Activated T-helper 2 cell treated with anti-CD3 and anti-CD28 coated beads, Interferon-gamma antibody, Interleukin-2, Interleukin-4, amounts not matched to agents 10 μg/mL and 5 μg/mL and 100 μg/mL, durations not matched to agents 14 hours and 24 hours and 36 hours (primary cell): ENCODE measurements at places on chromosomes 3 and 15. TPM values are rescaled to one million over a fixed set of nuclear protein-coding genes. Genes with fewer than 3 reads are reported as not detected.
A peak's percentile ranks its signal among the peaks of the same experiment; 100 is the strongest.

Gene SMC4
- 180 and 194 TPM in 2 replicates for total RNA-seq

Gene ZNF501
- total RNA-seq = 1.1 and 1.3 TPM in 2 replicates

DNA sequence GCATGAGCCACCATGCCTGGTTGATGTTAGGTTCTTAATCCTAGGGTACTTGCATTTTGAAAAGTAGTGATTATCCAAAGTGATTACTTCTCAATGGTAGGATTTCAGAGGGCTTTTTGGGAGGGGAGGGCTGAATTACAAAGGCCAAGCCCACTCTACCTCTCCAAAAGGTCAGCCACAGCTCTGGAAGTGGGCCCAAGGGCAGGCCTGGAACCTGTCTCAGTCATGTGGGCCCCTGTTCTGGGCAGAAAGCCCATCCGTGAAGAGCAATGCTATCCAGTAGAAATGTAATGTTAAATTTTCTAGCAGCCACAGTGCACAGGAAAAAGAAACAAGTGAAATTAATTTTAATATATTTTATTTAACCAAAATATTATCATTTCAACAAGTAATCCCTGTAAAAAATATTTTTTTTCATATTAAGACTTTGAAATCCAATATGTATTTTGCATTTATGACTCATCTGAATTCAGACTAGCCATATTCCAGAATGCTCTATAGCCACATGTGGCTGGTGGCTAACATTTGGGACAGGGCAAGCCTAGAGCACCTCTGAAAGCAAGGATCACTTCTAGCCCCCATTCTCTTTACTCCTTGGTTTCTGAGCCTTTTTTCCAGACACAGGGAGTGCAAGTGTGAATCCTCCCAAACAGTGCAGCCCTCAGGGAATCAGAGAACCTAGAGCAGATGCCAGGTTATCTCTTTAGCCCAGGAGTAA, 16.8 kb downstream of the RFT1 start:
- DNase-seq = no peak

DNA sequence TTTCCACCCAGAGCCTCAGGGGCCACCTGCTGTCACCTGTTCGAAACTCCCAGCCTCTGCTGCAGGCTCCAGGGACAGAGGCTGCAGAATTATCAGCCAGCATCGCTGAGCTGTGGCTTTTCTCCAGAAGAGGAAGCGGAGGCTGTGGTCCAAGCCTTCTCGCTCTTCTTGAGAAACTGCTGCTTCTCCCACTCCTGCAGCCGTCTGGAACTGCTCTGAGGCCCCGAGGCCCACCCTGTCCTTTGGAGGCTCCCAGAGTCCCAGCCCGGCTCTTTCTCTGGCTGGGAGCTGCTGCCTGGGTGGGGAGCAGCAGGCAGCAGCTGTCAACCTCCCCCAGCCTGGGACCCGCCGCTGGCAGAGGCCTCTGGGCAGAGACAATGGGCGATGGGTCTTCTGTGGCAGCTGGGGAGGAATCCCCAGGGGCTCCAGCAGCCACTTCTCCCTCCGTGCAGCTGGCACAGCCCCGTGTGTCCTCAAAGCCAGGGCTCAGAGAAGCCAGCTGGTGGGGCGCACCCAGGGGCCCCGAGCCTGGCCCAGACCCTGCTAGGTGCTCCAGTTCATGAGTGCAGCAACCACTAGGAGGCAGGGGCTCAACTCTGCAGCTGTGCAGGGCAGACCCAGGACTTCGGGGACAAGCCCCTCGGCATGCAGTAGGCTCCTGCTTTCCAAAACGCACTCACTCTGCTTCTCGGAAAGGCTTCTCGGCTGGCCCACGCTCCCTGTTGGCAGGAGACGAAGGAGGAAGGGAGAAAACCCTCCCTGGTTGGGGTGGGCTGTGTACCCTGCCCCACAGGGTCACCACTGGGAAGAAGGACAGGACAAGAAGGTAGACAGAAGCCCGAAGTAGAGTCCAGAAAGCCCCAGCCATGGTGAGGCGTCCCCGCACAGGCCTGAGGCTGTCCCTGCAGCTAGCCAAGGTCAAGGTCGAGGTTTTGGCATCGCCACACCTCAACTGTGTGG, 49.9 kb upstream of the FURIN start:
- DNase-seq = peak; percentile 37

DNA sequence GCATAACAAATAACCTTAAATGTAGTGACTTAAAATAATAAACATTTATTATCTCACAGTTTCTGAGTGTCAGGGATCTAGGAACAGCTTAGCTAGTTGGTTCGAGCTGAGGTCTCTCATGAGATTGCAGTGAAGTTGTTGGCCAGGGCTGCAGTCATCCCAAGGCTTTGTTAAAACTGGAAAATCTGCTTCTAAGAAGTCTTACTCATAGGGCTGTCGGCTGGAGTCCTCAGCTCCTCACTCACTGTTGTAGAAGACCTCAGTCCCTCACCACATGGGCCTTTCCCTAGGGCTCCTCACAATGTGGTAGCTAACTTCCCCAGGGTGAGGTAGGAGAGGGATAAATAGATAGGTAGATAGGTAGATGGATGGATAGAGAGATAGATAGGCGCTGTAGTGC, 20.8 kb upstream of the SLC7A14 start:
- no peak for DNase-seq

DNA sequence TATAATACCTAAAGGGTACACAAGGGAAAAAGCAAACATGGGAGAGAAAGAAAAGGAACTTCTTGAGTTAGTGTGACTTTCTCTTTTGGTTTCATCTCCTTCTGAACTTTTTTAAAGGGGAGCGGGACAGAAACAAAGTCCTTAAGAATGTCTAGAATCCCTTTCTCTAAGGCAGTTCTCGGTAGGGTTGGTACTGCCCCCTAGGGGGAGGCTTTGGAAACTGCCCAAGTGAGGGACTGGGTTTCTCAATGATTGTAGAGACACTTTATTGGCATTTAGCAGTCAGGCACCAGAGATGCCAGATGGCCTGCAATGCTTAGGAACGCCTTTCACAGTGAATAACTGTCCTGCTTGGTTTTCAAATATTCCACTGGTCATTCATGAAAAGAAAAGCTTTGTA, 172.7 kb downstream of the WDR72 start:
- peak; percentile 8 for DNase-seq
